ENCODE measurements at places on chromosomes 4 and X.
A peak's percentile ranks its signal among the peaks of the same experiment; 100 is the strongest.

DNA sequence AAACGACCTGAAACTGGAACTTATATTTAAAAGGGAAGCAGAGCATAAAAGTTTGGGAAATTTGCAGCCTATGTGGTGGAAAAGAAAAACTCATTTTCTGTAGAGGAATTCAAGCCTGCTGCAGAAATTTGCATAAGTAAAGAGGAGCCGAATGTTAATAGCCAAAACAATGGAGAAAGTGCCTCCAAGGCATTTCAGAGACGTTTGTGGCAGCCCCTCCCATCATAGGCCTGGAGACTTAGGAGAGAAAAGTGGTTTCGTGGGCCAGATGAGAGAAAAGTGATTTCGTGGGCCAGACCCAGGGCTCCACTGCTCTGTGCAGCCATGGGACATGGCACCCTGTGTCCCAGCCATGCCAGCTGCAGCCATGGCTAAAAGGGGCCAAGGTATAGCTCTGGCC is 361.9 kb downstream of the PCDH19 start:
- peaks cover 2% of the 10 kb centered on the region for H3K27me3 ChIP-seq
- no peak for DNase-seq
- no peak overlapping the region for H3K27ac ChIP-seq
- H3K4me3 ChIP-seq: no peak overlapping the region
- H3K36me3 ChIP-seq: no peaks in the 10 kb centered on the region

- peak overlapping the region; percentile 78 for H3K4me3 ChIP-seq
- peak; percentile 28 for DNase-seq
- H3K27ac ChIP-seq: no peak overlapping the region
- no peaks in the 10 kb centered on the region for H3K4me1 ChIP-seq
- no peaks in the 10 kb centered on the region for H3K36me3 ChIP-seq
Observed at GRCh38 chr4:88697141-88697540, 488 bp downstream of the NAP1L5 start.

- no peak overlapping the region for H3K27ac ChIP-seq
- no peak for DNase-seq
Observed at GRCh38 chrX:7294483-7294882, 146.5 kb upstream of the PUDP start.

- no peak for DNase-seq
- H3K27me3 ChIP-seq: peaks cover 6% of the 10 kb centered on the region
- no peak overlapping the region for H3K27ac ChIP-seq
- no peaks in the 10 kb centered on the region for H3K36me3 ChIP-seq
Observed at GRCh38 chrX:37692918-37693317, 7.3 kb downstream of the XK start.

DNA sequence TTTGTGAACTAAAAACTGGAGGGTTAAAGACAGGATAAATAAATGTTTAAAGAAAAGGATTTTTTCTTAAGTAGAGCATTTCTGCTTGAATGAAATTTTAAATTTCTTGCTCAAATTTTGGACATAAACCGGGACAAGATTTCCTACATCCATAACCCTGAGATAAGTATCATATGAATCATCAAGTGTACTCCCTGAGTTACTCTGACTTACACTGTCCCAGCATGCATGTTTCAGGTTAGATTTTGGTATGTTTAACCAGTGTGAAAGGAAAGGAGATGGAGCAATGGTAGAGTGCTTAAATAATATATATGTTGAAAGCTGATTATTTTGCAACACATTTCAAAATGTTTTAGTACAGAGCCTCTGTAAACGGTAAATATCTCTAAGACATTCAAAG is 175.2 kb downstream of the ADGRL3 start:
- H3K27me3 ChIP-seq: no peaks in the 10 kb centered on the region
- H3K36me3 ChIP-seq: no peaks in the 10 kb centered on the region
- DNase-seq: no peak
- H3K27ac ChIP-seq: no peak overlapping the region

DNA sequence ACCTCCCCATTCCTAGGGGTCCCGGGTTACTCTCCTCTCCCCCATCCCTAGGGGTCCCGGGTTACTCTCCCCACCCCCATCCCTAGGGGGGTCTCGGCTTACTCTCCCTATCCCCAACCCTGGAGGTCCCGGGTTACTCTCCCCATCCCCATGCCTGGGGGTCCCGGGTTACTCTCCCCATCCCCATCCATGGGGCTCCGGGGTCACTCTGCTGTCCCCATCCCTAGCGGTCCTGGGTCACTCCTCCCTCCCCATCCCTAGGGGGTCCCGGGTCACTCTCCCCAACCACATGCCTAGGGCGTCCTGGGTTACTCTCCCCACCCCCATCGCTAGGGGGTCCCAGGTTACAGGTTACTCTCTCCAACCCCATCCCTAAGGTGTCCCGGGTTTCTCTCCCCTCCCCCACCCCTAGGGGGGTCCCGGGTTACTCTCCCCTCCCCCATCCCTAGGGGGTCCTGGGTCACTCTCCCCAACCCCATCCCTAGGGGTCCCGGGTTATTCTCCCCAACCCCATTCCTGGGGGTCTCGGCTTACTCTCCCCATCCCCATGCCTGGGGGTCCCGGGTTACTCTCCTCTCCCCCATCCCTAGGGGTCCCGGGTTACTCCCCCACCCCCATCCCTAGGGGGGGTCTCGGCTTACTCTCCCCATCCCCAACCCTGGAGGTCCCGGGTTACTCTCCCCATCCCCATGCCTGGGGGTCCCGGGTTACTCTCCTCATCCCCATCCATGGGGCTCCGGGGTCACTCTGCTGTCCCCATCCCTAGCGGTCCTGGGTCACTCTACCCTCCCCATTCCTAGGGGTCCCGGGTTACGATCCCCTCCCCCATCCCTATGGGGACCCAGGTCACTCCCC is 821 bp downstream of the ASMTL start:
- H3K27ac ChIP-seq: no peak overlapping the region
- H3K36me3 ChIP-seq: peaks cover 10% of the 10 kb centered on the region
- no peak for DNase-seq

- H3K36me3 ChIP-seq: no peaks in the 10 kb centered on the region
- no peak overlapping the region for H3K27ac ChIP-seq
- H3K4me3 ChIP-seq: no peak overlapping the region
- no peaks in the 10 kb centered on the region for H3K27me3 ChIP-seq
- no peak for DNase-seq
Observed at GRCh38 chr4:85445050-85445639, 29.8 kb upstream of the ARHGAP24 start.

GRCh38 chr4:184282251-184282713 is 64.6 kb upstream of the ENPP6 start:
- H3K36me3 ChIP-seq: no peaks in the 10 kb centered on the region
- no peak for DNase-seq
- H3K27ac ChIP-seq: no peak overlapping the region
- no peak overlapping the region for H3K4me3 ChIP-seq

DNA sequence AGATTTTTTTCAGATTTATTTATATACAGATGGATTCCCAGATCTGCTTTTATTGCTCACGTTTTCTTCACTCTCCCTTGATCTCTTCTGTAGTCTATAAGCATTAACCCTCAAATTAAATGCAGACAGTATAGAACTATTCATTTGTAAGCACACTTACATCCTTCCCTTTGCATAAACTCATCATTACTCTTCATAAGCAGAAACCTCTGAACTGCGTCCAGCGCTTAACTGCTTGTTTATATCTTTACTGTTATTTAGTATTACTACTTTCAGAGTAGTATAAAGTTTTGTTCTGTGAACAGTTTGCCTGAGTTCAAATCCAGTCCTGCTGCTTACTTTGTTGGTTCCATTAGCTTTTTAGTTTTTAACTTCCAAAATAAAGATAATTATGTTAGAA is 132.9 kb downstream of the STIM2 start:
- no peak overlapping the region for H3K27ac ChIP-seq
- DNase-seq: no peak
- H3K4me3 ChIP-seq: no peak overlapping the region
- H3K36me3 ChIP-seq: peaks cover 14% of the 10 kb centered on the region
- H3K27me3 ChIP-seq: no peaks in the 10 kb centered on the region

- H3K4me3 ChIP-seq: no peak overlapping the region
- peaks cover 8% of the 10 kb centered on the region for H3K4me1 ChIP-seq
- no peak for DNase-seq
- no peaks in the 10 kb centered on the region for H3K27me3 ChIP-seq
- H3K27ac ChIP-seq: no peak overlapping the region
Observed at GRCh38 chr4:7831858-7832730, 107.6 kb downstream of the AFAP1 start.

DNA sequence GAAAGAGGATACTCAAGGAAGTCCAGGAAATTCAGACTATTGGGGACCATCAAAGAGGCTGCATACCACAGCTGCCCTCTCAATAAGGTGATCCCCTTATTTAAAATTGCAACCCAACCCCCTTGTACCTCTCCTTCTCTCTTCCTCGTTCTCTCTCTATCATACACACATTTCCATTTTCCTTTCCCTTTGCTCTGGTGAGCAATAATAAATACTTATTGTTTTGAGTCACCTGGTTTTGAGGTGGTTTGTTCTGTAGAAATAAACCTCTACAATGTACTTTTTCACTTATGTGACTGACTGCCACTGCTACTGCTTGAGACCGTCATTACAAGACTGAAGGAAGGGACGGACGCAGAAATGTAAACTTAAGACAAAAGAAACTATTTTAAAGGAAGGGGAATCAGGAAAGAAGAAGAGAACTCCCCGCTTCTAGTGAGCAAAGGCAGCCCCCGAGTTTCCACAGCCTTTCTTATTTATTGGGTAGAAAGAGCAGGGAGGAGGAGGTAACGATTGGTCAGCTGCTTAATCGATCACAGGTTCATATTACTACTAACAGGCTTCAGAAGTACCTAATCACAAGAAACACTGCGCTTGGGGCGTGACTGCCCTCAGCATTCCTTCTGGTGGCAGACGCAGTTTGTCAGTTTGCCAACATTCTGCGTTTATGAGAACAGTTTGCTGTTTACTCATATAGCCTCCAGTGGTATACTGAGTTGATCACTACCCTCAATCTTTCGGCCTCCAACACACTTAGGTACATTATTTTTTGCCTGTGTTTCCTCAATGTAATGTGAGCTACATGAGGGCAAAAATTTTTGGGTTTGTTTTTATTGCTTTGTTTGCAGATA is 16.9 kb upstream of the TMEM165 start:
- H3K27ac ChIP-seq: no peak overlapping the region
- H3K36me3 ChIP-seq: peaks cover 2% of the 10 kb centered on the region
- no peak overlapping the region for H3K4me3 ChIP-seq
- no peak for DNase-seq
- peaks cover 3% of the 10 kb centered on the region for H3K4me1 ChIP-seq

DNA sequence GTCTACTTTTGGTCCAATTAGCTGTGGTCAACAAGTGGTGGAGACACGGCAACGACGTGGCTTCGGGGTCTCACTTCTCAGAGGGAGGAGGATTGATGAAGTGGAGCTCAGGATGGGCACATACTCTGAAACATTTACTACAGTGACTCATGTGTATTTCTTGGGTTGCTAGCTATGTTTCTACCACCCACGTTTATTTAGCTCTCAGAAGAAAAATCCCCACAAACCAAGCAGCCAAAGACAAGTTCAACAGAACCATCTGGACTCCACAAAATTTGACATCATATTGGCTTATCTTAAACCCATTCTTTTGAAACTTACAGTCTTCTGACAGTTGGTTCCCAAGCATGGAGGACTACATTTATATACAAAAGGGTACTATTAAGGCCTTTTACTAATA is 158.0 kb downstream of the CBLL2 start:
- H3K4me3 ChIP-seq: no peak overlapping the region
- H3K36me3 ChIP-seq: no peaks in the 10 kb centered on the region

GRCh38 chr4:53378171-53378482 is 686 bp downstream of the FIP1L1 start:
- H3K4me3 ChIP-seq: peak overlapping the region; percentile 79
- no peaks in the 10 kb centered on the region for H3K4me1 ChIP-seq
- H3K27ac ChIP-seq: no peak overlapping the region
- peaks cover 20% of the 10 kb centered on the region for H3K36me3 ChIP-seq
- no peak for DNase-seq

DNA sequence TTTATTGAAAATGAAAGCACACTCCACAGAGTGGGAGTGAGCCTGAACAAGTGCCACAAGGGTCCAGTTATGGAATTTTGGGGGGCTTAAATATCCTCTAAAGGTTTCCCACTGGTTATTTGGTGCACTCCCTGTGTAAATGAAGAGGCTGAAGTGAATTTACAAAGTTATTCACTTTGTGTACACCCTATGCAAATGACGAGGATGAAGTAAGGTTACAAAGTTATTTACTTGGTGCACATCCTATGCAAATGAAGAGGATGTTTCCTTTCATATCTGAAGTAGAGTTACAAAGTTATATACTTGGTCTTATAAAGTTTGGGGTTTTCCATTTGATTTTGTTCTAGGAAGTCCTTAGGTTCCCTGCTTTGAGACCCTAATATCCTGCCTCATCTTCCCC is 13.1 kb downstream of the NLRP2B start:
- no peaks in the 10 kb centered on the region for H3K27me3 ChIP-seq
- H3K36me3 ChIP-seq: no peaks in the 10 kb centered on the region
- DNase-seq: no peak
- no peak overlapping the region for H3K27ac ChIP-seq
- H3K4me1 ChIP-seq: no peaks in the 10 kb centered on the region

DNA sequence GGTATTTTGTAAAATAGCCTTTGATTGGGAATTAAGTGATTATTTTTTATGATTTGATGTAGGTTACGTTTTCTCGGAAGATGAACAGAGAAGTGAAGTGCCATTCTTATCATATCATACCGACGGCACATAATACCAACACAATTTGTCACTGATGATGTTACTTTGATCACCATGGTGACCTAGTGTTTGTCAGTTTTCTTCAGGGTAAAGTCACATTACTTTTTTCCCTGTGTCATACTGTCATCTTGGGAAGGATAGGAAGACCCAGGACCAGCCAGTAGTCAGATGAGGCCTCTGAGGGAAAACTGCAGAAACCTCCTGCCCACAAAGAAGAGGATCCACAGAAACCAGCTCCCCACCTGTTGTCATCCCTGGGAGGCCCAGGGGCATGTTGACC is 1.3 kb upstream of the MAGEC1 start:
- no peaks in the 10 kb centered on the region for H3K4me1 ChIP-seq
- no peak for DNase-seq
- H3K27ac ChIP-seq: no peak overlapping the region
- H3K36me3 ChIP-seq: no peaks in the 10 kb centered on the region
- H3K27me3 ChIP-seq: no peaks in the 10 kb centered on the region

DNA sequence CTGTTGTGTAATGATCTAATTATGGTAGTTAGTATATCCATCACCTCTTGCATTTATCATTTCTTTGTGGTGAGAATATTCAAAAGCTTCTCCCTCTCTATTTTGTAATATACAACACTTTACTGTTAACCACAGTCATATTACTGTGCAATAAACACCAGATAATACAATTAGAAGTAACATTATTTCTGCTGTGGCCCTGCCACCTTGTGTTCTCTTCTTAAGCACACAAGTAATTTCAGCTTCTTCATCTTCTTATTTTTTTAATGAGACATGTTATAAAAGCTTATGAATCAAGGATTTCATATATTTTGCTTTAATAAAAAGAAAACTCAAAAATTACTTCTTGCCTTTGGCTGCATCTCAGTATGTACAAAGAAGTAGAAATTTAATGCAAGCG is 675.2 kb upstream of the INTU start:
- H3K4me3 ChIP-seq: no peak overlapping the region
- no peaks in the 10 kb centered on the region for H3K36me3 ChIP-seq
- no peak overlapping the region for H3K27ac ChIP-seq
- H3K27me3 ChIP-seq: no peaks in the 10 kb centered on the region

- H3K36me3 ChIP-seq: no peaks in the 10 kb centered on the region
- no peak overlapping the region for H3K4me3 ChIP-seq
- H3K4me1 ChIP-seq: no peaks in the 10 kb centered on the region
Observed at GRCh38 chr4:101321481-101322042, 25.8 kb downstream of the PPP3CA start.

- H3K27me3 ChIP-seq: no peaks in the 10 kb centered on the region
- H3K4me1 ChIP-seq: no peaks in the 10 kb centered on the region
- peaks cover 22% of the 10 kb centered on the region for H3K36me3 ChIP-seq
- H3K27ac ChIP-seq: no peak overlapping the region
- H3K4me3 ChIP-seq: no peak overlapping the region
- DNase-seq: no peak
Observed at GRCh38 chrX:40068048-40068447, 29.7 kb downstream of the BCOR start.
